ENCODE measurements at places on chromosomes 4 and X. TPM values are rescaled to one million over a fixed set of nuclear protein-coding genes. Genes with fewer than 3 reads are reported as not detected.

- H3K4me1 ChIP-seq, result no peaks in the 10 kb centered on the region
- H3K36me3 ChIP-seq, result no peaks in the 10 kb centered on the region
- H3K27me3 ChIP-seq, result no peaks in the 10 kb centered on the region
- no peak overlapping the region for H3K27ac ChIP-seq
- DNase-seq, result no peak
Observed at GRCh38 chr4:160864253-160864652, 1299.5 kb downstream of the FSTL5 start.

The MYOZ2 gene
- 0.33 TPM for total RNA-seq

DNA sequence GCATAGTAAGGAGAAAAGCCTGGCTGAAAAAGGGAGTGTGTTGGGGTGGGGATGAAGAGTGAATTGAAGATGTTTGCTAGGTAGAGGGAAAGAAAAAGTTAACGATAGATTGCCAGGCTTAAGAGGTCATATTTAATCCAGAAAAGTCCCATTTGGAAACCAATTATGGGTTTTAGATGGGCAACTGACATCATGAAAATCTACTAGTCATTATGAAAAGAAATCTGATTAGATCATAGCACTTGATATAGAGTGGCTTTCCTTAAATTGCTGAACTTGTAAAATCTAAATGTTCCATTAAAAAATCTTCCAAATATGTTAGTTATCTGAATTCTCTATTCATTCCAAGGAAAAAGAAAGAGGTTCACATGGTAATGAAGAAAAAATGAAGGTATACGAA is 37.5 kb upstream of the IL21 start:
- no peak overlapping the region for H3K4me3 ChIP-seq
- H3K4me1 ChIP-seq, result no peaks in the 10 kb centered on the region
- H3K27me3 ChIP-seq, result no peaks in the 10 kb centered on the region
- H3K36me3 ChIP-seq, result no peaks in the 10 kb centered on the region

The GAGE12H gene
- total RNA-seq, result not detected

DNA sequence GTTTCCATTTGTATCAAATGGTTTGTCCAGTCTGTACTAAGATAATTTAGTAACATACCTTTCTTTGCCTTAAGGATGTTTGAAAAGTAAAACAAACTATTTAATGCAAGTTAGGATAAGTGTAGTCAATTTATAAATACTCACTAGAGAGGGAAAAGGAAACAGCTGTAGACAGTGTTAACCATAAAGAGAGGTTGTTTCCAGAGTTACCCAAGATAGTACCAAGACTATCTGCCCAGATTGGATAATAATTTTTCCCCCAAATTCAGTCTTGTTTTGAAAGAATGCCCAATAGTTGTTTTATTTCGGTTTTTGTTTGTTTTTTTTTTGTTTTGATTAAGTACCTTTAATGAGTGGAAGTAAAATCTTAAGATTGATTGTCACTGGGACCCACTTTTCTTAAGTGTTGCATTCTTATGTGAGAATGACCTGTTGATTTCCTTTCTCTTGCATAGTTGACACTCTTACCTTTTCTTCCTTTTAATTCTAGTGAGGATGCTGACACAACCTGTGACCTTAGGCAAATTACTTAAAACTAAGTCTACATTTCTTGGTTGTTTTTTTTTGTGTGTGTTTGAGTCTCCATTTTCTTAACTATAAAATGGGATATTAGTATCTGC is 12.8 kb downstream of the AFF1 start:
- H3K4me3 ChIP-seq, result no peak overlapping the region
- no peak overlapping the region for H3K27ac ChIP-seq
- no peaks in the 10 kb centered on the region for H3K27me3 ChIP-seq
- no peaks in the 10 kb centered on the region for H3K36me3 ChIP-seq
- no peak for DNase-seq
- H3K4me1 ChIP-seq, result no peaks in the 10 kb centered on the region

DNA sequence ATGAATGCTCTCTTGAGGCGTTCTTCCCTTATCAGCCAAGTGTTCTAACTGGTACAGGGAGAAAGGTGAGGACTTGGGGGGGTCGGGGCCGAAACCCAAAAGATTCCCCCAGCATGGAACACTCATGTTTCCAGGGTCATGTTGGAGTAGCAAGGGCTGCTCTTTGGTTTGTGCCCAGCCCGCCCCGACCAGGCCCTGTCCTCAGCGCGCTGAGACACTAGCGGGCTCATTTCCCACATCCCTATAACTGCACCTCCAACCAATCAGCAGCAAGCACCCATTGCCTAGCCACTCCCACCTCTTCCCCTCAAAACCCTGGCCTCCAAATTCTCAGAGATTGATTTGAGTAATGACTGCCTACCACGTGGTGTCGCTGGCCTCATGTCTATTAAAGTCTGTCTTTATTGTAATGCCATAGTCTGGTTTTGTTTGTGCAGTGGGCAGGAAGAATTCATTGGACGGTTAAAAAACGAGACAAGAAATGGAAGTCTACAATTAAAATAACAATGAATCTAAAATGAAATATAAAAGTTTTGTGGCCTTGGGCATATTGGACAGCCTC is 1928.4 kb downstream of the STIM2 start:
- H3K4me3 ChIP-seq, result no peak overlapping the region
- H3K4me1 ChIP-seq, result no peaks in the 10 kb centered on the region
- no peak for DNase-seq
- H3K27me3 ChIP-seq, result no peaks in the 10 kb centered on the region
- H3K36me3 ChIP-seq, result peaks cover 3% of the 10 kb centered on the region
